ENCODE measurements at places on chromosomes 5 and 9.

DNA sequence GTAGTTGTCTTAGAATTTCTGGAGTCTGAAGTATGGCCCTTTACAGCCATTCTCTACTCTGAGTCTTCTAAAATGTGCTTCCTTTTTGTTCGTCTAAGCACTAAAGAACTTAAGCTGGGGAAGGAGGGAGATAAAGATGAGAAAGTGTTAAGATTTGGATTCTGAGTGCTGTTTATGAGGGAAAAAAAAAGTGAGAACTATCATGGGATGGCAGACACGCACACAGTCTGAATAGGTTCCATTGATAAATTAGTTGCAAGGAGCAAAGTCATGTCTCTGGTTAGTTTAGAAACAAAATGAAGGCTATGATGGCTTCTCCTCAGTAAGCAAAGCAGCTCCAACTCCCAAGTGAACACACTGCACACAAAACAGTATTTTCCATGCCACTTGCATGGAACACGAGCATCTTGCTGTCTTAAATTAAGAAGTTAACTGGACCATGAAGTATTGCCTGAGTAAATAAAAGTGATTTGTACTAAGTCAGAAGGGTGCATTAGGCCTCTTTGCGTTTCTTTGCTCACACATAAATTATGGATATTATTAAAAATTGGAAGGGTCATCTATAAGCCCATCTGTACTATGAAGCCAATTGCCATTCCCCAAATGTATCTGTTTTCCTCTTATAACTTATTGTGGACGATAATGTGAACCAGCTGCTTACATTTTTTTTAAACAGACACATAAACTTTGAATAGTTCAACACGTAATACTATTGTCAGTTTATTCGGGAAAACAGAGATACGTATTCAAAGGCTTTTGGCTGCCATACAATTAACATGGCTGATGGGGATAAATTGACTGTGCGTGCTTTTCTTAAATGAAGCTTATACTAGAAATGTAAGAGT lies 199.3 kb downstream of the SGCD start:
- DNase-seq, result no peak

GRCh38 chr9:133452562-133452961 lies 7.2 kb upstream of the CACFD1 start:
- DNase-seq, result no peak

- DNase-seq, result no peak
These were observed 4.0 kb upstream of the CDK5RAP2 start for GRCh38 chr9:120583958-120584369.

GRCh38 chr5:40385544-40385943 lies 294.2 kb upstream of the PTGER4 start:
- DNase-seq, result no peak

DNA sequence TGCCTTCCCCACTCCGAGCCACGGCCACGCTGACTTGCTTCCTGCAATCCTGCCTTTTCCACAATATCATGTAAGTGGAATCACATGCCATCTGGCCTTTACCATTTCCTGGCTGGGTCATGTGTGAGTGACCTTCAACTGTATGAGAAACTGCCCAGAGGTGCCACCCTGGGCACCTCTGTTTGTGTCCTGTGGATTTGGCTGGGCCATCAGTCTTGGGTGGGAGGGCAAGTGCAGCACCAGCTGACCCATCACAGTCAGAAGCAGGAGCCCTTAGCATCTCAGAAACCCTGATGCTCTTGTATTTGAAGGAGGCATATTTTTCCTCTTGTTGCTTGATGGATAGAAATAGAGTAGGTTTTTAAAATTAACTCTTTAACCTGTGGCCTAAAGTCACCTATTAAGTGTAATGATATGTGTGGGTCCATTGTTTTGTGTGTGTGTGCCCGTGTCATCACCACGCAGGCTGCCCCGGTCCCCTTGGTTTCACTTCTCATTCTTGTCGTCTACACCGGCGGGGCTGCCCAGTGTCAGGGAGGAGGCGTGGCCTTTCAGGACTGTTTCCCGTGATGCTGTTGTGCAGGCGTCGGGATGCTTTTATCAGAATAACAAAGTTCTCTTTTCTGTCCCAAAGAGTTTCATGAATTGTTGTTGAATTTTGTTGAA lies 52.1 kb upstream of the CACNA1B start:
- DNase-seq, result no peak

DNA sequence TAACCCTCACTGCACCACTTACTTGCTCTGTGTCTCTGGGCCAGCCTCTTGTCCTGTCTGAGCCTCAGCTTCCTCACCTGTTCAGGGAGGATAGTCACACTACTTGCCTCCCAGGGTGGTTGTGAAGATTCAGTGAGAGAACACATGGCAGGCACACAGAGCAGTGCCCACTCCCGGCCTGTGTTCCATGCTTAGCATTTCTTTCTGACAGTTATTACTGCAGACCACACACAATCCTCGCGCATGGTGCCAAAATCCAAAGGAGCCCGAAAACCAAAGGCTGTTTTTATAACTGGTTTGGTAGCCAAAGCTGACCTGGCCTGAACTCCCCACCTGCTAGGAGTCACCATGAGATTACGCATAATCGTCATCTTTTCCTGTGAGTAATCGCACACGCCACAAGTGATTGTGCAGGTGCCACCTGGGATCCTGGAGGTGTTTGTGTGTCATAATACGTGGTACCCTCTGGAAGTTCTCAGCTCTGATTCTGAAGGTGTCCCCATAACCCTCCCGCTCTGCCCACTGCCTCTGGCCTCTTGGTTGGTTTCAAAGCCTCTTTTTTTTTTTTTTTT lies 84.6 kb upstream of the FBXW11 start:
- no peak for DNase-seq

GRCh38 chr9:5629312-5630080 lies 589 bp downstream of the RIC1 start:
- no peak for DNase-seq

- no peak for DNase-seq
These were observed 193.4 kb upstream of the GAS1 start for GRCh38 chr9:87140605-87141109.

GRCh38 chr5:56840597-56840996 lies 25.2 kb downstream of the MAP3K1 start:
- DNase-seq, result no peak

- DNase-seq, result no peak
These were observed 1.9 kb downstream of the N4BP3 start for GRCh38 chr5:178115136-178115813.

DNA sequence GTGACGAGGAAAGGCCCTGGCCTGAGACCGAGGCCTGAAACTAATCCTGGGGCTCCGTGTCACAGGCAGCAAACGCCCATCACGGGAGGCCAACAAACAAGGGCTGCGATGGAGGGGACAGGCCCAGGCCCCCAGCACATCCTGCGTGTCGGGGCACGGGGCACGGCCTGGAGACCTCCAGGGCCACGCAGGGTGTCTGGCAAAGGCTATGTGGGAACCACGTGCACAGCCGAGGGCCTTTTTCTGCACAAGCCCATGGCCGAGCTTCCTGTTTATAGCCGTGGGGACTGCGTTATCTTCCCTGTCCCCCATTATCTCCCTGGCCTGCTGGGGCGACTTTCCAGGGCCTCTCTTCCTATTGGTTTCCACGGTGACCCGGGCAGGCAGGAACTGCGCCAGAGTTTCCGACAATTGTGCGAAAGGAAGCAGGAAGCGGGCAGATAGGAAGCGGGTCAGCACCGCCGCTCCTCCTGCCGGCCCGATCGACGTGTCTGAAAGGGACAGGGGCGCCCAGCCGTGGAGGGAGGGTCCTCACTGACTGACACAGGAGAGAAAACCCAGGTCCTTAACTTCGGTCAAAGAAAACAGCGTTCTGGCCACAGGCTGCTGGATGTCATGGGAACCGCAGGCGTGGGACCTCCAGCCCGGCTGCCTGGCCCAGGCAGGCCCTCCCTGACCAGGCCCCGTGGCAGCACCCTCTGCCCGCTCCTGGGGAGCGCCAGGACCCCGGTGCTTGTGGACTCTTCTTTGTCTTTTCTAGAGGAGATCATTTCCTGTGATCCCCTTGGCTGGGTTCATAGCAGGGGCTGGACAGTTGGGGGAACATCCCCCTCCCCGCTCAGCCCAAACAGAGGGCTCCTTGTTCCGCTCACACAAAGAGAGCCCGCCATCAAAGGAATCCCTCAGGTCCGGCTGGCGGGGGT lies 29.1 kb upstream of the SEC16A start:
- DNase-seq, result no peak
